ENCODE measurements at places on chromosomes 12 and 14.

GRCh38 chr14:86442135-86442534, 912.2 kb downstream of the FLRT2 start:
- DNase-seq = no peak

DNA sequence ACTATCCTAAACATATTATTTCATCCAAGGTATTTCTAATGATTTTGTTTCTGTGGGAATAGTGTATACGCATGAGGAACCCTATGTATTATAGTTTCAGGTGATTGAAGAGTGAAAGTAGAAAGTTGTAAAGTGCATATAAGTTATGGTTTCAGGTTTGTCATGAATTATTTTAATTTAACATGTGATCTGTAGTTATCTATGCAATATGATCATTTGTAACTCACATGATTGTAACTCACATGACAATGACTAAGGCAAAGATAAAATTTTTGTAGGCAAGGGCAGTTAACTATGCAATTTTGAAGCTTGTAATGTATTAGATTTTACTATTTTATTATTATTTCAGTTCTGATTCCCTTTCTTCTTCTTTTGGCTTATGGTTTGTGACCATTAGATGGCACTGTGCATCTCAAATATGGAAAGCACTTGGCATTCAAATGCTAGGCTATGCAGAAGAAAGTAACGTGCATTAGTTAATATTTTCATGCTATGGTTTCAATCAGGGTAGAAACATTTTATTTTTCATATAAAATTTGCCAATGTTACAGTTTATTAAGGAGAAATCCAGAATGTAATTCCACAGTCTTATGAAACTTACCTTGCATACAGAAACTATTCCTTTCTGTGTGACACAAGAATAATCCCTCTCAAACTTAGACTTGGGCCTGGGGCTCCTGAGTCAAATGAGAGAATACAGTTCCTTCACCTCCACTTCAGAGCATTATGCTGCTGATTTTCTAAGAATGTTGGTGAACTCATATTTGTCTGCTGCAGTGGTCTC, 15.8 kb upstream of the TMEM30B start:
- DNase-seq = no peak

DNA sequence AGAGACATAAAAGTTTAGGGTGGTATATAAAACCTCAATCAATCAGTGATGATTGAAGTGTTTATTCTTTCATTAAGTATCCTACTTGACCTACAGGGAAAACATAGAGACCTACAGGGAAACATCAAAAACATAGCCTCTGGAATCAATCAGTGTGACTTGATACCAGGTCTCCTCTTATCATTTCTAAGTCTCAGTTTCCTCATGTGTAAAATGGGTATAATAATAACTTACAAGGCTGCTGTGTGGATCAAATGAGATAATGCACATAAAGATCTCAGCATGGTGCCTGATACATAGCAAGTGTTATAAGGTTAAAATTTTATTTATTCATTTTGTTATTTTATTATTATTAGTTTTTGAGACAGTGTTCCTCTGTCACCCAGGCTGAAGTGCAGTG, 22.2 kb upstream of the GNPTAB start:
- DNase-seq = no peak

DNA sequence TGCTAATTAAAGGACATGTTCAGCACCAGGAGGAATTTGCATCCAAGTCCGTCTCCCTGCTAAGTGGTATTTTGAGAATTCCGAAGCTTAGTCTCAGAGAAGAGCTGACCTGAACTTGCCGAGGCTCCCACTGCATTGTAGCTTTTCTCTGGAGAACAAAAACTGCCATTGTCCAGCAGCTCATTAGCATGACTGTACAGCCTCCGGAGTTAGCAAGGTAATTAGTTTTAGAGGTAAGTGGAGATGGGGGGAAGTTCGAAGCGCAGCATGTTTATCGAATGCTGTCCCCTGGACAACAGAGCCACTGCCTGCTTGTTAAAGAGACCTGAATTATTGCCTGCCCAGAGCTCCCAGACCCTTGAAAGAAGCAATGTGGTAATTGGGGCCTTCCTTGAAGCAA, 160.3 kb upstream of the PELI2 start:
- DNase-seq = no peak

DNA sequence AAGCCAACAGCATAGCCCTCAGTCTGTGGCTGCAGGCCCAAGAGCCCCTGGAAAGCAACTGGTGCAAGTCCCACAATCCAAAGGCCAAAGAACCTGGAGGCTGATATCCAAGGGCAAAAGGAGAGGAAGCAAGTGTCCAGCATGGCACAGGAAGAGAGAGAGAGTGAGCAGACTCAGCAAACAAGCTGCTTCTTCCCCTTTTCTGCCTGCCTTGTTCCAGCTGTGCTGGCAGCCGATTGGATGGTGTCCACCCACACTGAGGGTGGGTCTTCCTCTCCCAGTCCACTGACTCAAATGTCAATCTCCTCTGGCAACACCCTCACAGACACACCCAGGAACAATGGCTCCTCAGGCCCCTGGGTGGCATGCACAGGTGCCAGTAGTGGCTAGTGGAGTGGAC, 33.5 kb downstream of the SMCO2 start:
- no peak for DNase-seq

GRCh38 chr12:105198961-105199360, 37.0 kb downstream of the APPL2 start:
- DNase-seq = no peak

GRCh38 chr14:20400589-20400964, 12.7 kb downstream of the TEP1 start:
- DNase-seq = no peak

DNA sequence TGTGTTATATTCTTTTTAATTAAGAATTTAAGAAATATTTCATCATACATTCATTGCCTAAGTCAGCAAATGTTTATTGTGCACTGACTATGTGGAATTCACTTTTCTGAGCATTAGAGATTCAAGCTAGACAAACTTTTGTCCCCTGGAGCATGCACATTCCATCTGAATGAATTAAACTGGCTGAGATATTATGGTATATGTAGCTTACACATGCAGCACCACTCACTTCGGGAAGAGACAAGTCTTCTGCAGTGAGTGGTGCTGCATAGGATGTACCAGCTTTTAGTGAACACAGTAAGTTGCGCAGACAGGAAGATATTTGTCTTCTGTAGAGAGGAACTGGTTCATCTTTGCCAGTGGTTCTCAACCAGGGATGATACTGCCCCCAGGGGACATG, 318.4 kb downstream of the SYT1 start:
- DNase-seq = no peak

DNA sequence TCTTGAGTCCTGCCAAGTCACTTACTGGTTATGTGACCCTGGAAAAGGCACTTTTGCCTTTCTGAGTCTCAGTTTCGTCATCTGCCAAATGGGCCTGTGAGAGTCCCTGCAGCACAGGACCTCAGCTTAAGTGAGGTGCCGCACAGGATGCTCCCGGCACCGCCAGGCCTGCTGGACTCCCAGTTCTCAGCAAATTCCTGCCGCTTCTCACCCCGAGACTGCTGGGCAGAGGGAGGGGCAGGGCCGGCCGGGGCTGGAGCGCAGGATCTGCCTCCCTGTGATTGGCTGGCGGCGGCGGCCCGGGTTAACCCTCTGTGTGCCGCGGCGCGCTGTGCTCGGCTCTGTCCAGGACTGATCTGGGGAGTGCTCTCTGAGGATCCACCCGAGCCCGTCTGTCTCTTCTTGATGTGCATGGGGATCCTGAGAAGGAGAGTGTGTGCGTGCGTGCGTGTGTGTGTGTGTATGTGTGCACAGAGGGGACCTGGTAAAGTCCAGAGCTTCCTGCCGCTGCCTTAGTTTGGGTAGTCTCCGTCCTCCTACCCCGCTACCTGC, 8.6 kb downstream of the SETD1B start:
- no peak for DNase-seq

- no peak for DNase-seq
These were observed 51.3 kb upstream of the LIN7A start for GRCh38 chr12:80988986-80989385.

DNA sequence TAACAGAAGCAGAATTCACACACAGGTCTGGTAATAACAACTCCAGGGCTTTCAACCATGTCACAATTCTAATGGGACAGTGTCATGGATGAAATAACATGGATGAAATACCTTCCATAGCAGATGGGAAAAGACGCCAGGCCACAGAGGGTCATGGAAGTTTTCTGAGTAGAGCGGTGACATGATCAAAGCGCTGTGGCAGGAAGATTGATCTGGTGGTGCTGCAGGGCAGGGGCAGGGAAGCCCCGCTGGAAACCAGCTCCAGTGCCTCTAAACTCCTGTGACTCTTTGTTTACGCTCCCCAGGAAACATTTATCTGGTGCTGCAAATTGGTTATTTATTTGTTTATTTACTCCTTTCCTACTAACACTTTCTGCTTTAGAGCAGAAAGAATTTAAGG, 108.3 kb upstream of the HMGA2 start:
- no peak for DNase-seq

DNA sequence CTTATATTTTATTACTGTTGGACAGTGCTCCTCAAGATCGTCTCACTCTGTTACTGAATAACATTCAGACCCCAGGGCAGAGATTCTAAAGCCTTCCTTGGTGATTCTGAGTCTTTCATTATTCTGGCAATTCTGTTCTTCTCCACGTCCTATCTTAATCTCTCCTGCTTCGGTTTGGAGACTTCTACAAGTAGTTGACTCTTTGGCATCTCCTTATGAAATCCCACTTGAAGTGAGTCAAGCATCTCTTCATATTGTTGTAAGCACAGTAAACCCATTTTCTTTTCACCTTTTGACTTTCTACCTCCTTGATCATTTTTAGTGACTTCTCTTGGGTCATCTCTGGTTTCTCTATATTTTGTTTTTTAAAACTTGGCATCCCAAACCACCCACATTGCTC, 132.8 kb downstream of the SAMD4A start:
- no peak for DNase-seq

DNA sequence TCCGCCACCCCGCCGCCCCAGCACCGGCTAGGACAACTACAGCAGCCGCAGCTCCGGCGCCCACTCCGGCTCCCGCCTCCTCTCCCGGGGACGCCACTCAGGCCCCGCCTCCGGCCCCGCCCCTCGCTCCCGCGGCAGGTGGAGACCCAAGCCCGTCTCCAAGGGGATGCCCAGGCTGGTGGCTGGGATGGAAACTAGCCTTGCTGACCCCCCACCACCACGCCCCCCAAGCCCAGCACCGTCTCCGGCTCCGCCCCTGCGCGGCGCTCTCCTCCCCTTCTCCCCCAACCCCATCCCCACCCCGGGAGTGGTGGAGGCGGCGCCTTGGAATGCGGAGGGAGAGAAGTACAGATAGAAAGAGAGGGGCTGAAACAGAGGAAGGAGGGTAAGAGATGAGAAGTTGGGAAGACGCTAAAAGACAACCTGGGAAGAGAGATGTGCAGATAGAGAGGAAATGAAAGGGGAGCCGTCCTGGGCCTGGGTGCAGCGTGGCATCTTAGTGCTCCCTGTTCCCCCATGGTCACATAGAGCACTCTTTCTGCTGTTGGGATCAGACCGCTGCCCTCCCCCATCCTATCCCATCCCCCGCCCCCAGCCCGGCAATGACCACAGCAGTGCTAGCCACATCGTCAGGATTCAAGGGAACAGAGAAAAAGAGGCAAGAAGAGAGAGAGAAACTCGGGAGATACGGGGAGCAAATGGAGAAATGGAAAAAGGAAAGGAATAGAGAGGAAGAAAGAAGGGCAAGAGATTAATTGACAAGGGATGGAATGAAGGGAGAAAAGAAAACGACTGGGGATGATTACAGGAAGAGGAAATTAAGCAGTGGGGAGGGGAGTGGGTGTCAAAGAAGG, at the start of gene ITGA7:
ITGA7 (minus strand) TSS at position 64 of the 854 bp plus-strand sequence. CDS start 222 bp downstream, outside the sequence.
- no peak for DNase-seq

GRCh38 chr12:64407342-64408223, 3.4 kb downstream of the XPOT start:
- DNase-seq = no peak

- DNase-seq = no peak
These were observed 108.5 kb downstream of the PHLDA1 start for GRCh38 chr12:75922944-75923642.

GRCh38 chr14:50943943-50944646, at the start of gene PYGL:
TSS of gene PYGL (minus strand) at chr14:50944483. CDS start at chr14:50944403, 80 bp downstream.
- no peak for DNase-seq

DNA sequence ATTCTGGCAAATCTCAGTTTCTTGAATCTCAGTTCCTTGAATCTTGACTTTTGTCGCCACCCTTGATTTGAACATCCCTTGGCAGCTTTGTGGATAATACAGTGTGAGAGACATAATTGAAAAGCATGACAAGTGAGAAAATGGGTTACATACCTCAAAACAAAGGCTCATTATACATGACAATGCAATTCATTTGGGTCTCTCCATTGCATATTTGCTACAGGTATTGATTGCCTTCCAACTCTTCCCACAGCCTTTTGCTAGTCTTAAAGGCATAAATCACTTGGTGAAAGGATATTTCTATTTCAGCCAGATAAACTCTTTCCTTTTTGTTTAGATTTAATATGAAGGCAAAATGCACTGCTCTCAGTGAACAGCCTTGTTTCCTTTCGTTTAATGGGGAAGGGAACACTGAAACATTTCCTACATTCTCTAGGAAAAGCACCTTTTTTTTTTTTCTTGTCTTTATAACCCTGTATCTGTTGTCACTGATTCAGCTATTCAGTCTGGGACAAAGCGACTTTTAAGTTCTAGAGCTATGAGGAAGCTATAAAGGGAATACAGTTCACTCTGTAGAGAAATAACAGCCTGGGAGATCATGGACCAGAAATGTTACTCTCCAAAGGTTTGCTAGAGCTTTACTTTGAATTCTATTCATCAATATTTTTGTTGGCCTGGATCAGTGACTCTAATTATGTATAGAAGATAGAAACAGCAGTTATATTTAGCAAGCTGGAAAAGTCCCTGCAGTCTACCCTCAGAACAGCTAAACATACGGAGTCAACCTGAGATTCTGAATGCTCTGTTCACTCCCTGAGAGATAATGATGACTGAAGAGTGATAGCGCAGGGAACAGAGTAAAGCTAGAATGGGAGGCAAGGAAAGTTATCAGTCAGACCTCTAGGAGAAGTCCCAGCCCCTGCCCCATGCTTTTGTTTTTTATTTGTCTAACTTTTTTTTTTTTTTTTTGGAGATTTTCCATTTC, 311.4 kb downstream of the RGS6 start:
- DNase-seq = no peak

GRCh38 chr12:93116632-93117031, 187.5 kb upstream of the EEA1 start:
- DNase-seq = no peak

GRCh38 chr14:94386085-94387031, 2.0 kb downstream of the SERPINA1 start:
- DNase-seq = no peak

- no peak for DNase-seq
These were observed 485 bp downstream of the PELI2 start for GRCh38 chr14:56118611-56119181.

GRCh38 chr12:124868252-124869058, 4.8 kb upstream of the SCARB1 start:
- DNase-seq = no peak

- no peak for DNase-seq
These were observed 156.4 kb upstream of the PLXNC1 start for GRCh38 chr12:93991829-93992461.

GRCh38 chr12:129886541-129886940, 17.3 kb downstream of the TMEM132D start:
- DNase-seq = no peak

DNA sequence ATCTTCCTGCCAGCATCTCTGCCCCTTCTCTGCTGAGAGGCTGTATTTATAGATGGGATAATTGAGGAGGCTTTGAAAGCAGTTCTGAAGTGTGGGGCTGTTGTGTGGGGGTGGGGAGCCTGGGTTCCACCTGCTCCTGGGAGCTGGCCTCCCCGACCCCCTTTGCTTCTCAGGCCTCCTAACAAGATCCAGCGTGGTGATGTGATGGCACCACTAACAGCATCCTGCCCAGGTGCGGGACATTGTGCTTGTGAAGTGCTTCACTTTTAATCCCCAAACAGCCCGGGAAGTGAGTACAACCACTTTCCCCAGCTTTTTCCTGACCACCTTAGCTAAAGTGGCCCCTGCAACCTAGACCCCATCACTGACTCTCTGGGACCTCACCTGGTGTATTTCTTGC, 95.1 kb upstream of the NRXN3 start:
- no peak for DNase-seq
